ENCODE measurements at places on chromosomes 3 and 15.
A peak's percentile ranks its signal among the peaks of the same experiment; 100 is the strongest.

- no peak for DNase-seq
Measured at GRCh38 chr3:67459796-67460195, 194.6 kb downstream of the SUCLG2 start.

DNA sequence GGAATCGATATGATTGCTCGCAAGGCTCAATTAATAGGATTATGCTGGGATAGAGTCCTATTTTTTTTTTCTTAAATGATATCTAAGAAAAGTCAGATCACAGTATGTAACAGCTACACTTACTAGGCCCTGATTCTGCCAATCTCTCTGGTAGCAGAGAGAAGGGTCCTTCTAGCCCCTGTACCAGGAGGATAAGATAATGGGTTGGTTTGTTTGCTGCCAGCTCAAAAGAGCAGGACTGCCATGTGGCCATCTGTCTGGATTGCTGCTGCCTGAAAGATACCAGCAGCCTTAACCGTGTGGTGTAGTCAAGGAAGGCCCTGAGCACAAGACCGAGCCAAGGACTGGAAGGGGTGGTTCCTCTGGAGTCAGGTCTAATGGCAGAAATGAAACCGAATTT, 236.4 kb downstream of the KLF13 start:
- DNase-seq: no peak

- no peak for DNase-seq
Measured at GRCh38 chr3:124934577-124934976, at the start of gene MUC13. TSS of gene MUC13 (minus strand) at chr3:124934751. CDS start at chr3:124934712, 39 bp downstream.

- no peak for DNase-seq
Measured at GRCh38 chr3:153026026-153026425, 136.0 kb upstream of the RAP2B start.

GRCh38 chr3:150699068-150699639, 4.6 kb downstream of the ERICH6 start:
- no peak for DNase-seq

DNA sequence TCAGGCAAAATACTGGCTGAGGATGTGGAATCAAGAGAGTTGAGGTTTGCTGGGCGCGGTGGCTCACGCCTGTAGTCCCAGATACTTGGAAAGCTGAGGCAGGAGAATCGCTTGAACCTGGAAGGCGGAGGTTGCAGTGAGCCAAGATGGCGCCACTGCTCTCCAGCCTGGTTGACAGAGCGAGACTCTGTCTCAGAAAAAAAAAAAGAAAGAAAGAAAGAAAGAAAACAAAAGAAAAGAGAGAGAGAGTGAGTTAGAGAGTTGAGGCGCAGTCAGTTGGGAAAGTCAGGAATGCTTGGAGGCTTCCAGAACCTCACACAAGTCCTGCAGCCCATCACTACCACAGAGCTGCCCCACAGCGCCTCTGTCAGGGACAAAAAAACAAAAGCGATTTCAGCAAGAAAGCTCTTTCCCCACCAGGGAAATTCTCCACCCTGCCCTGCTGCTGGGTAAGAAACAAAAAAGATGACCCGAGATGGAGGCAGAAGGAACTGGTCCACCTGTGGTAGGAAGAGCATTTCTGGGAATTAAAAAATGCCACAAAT, 13.8 kb downstream of the HDC start:
- no peak for DNase-seq

- DNase-seq: no peak
Measured at GRCh38 chr15:77533578-77534430, 98.9 kb downstream of the LINGO1 start.

- DNase-seq: no peak
Measured at GRCh38 chr15:38695249-38696108, 130.9 kb upstream of the RASGRP1 start.

DNA sequence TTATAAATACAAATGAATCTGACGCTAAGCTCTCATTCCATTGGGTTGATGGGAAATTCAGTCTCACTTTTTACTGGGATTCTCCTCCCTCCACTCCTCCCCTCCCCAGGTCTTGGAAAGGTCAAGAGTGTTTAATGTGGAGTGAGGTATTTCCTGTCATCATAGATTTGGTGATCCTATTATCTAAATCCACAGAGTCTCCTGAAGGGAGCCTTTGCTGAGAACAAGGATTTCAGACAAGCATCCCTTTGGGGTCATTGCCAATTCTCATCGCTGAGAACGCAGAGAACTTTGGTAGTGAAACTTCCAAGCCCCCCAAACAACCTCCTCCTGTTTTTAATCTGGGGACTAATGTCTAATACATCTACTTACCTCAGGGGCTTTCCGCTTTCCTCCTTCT, 297.9 kb downstream of the OTOL1 start:
- no peak for DNase-seq

- DNase-seq: peak; percentile 78
Measured at GRCh38 chr15:66483131-66483566, 14.4 kb downstream of the SNAPC5 start.
